ENCODE measurements at places on chromosomes 16 and 17. TPM values are rescaled to one million over a fixed set of nuclear protein-coding genes. Genes with fewer than 3 reads are reported as not detected.

DNA sequence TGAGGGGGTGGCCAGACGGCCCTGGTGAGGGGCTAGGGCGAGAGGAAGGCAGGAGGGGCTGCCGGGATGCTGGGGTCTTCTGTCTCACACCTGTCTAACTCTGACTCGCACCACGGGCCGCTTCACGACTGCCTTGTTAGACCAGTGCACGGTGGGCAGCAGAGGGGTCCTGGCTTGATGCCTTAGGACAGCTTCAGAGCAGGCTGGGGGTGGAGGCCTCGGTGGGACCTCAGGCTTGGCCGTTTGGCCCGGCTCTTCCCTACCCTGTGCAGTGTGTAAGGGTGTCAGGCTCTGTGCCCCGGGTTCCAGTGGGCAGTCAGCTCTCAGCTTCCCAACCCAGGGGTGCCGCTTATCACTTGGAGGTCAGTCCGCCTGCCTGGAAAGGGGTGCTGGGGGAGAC lies 100.7 kb downstream of the OR1D5 start:
- peak; percentile 40 for DNase-seq

GRCh38 chr17:40452216-40452787 lies 9.1 kb downstream of the IGFBP4 start:
- DNase-seq = no peak

DNA sequence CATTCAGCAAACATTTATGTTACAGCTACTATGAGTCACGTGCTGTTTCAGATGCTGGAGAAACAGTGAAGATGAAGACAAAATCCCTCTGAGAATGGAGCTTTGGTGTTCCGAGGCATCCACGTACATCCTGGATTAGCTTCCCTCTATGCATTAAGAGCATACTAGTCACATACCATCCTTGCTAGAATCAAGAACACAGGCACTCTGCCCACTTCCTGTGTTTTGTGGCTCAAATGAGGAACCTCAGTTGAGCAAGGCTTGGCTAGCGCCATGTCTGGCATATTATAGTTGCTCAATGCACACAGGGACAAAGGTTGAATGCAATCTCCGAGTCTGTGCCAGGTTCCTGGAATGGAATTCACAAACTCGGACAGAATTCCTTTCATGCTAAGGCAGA lies 297.5 kb downstream of the XYLT1 start:
- no peak for DNase-seq

KCNJ2 gene
- 1.1 TPM for total RNA-seq

NLGN2 gene
- 22.3 TPM for total RNA-seq

Measured in ureter (tissue), 1 donor.